Frontal cortex (tissue), 4 donors: ENCODE measurements at places on chromosomes 11 and 22.
A peak's percentile ranks its signal among the peaks of the same experiment; 100 is the strongest.

- no peak for DNase-seq
Measured at GRCh38 chr11:21807350-21807749, 385.5 kb upstream of the ANO5 start.

- DNase-seq, result no peak
Measured at GRCh38 chr22:37195921-37196320, 7.9 kb upstream of the C1QTNF6 start.

- no peak for DNase-seq
Measured at GRCh38 chr11:17462940-17463339, 13.7 kb downstream of the ABCC8 start.

DNA sequence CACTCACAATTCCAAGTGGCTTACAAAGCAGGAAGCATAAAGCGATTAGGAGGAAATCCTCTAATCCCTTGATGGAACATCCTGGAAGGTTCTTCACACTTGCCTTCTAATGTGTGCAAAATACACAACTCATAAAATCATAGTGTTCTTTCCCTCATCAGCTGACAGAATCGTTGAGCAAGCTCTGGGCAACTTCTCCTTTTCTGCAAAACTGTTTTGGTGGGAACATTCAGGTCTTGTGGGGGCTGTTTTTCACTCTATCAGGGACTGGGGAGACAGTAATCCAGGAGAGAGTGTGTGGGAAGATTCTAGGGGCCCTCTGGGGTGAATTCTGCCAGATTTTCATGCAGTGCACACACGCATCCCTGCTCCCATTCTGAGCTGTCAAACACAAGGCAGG lies 53.2 kb downstream of the IRAG1 start:
- DNase-seq, result no peak

DNA sequence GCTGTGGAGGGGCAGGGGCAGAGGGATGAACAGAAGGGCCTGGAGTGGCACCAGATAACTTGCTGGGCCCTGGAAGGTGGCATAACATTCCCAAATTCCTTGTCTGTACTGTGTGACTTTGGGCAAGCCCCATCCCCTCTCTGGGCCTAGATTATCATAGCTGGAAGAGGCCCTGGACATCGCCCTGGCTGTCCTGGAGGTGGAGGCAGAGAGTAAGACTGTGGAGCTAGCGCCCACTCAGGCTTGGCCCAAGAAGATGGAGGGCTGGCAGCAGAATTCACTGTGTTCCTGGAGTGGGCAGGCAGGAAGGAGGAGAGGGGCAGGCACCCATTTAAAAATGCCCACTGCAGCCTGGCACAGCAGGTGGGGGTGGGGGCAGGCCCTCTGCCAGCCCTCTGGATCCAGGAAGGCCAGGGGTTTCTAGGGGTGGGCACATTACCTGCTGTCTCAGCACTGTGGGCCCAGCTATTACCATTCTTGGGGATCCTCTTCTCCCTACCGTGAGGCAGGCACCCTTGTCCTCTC lies 22.6 kb downstream of the ARHGEF17 start:
- no peak for DNase-seq

DNA sequence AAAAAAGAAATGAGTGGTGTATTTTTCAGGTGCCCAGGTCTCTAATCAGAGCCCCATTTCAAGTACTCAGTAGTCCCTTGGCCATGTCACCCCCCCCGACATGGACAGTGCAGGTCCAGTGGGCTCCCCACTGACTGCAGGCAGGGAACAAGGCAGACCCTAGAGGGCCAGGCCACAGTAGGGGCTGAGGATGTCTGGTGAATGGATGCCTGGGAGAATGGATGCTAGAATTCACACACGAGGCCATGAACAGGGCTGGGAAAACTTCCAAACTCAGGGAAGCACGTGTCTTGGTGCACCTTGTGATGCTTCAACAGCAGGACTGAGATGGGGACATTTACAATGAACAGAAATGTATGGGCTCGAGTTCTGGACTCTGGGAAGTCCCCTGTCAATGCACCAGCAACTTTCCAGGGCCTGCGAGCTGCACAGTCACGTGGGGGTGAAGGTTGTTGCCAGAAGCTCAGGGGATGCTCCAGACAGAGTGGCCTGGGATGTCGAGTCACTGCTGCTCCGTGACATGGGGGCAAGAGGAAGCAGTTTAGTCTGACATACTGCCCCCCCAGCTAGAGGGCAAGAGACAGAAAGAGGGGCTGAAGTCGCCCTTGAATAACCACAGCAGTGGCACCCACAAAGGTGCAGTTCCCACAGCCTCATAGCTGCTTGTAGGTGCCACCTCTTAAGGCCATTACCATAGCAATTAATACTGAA lies 3.1 kb downstream of the APOBEC3G start:
- DNase-seq, result no peak

DNA sequence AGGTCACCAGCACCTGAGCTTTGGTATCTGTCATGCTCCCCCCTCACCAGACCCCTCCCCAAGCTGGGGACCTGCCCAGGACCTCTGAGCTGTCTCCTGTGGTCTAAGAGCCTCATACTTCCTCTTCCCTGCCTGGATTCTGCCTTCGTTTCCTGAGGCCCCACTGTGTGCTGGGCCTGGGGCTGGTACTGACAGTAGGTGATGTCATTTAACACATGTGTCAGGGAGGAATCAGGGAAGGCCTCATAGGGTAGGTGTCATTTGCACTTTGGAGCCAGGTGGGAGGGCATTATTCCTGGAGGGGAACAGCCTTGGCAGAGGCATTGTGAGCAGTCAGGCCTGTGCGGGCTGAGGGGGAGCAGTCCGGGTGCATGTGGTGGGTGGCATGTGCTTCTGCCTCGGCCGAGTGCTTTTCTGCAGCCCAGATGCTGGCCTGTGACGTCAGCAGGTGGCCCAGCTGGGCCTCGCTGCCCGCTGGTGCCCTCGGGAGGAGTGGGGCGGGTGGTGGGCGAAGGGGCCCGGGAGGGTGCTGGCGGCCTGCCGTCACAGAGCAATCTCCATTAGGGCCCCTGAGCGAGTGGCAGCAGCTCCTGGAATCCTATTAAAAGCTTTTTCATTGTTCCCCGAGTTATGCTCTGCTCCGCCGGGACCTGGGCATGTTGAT lies 9.1 kb downstream of the FLRT1 start:
- DNase-seq, result peak; percentile 68

DNA sequence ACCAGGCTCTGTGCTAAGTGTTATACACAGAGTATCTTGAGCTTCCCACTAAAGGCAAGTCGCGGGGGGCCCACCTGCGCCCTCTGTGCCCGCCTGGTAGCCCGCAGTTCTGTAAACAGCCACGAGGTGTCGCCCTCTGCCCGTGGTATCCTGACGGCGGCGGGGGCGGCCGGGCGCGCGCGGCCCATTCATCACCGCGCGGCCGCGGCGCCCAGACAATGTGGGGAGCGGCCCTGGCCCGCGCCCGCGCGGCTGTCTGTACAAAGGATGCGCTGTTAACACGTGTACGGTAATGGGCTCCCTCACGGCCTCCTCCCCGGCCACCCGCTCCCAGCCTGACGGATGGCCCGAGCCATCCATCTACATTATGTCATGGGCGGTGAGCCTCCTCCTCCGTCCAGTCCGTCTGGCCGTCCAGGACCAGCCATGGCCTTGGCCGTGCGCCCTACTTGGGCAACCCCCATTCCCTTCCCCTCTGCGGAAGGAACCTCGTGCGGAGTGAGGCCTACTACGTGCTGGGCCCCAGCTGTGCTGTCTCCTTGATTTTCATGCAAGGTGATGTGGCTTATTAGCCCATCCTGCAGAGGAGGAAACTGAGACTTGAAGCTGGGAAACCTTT lies 99.4 kb downstream of the MIAT start:
- peak; percentile 77 for DNase-seq

DNA sequence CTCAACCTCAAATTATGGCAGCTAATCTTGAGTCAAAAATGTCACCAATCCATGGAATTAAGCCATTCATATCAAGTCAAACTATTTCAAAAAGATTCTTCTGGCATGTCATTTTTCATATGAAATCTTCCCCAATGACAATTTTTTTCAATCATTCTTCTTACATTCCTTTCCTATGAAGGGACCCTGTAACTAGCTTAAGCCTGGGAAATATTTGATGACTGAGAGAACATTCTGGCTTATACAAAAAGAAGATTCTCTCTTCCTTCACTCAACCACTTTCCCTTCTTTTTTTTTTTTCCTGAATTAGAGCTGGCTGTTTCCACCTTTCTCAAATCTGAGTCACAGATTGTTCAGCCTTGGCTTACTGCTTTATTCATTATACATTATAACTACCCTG lies 903.7 kb downstream of the FAM181B start:
- no peak for DNase-seq

DNA sequence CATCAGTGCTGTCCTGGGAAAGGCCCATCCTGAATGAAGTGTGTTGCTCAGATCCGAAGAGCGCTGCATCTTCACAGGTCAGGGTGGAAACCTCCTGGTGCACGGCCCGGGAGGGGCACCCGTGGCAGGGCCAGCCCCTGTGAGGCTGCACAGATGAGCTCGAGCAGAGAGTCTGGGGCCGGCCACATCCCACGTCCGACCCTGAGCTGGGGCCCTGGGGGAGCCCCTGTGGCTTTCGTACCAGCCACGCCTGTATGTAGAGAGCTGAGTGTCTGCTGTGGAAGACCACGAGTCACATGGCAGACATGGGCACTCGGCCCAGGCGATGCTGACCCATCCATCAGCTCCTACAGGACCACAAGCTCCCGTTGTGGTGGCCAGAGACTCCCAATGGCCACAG lies 24.9 kb upstream of the SEPTIN5 start:
- no peak for DNase-seq

GRCh38 chr11:10293423-10294289 lies at the start of gene SBF2:
Gene SBF2 (minus strand): TSS chr11:10294219. CDS start chr11:10294069, 150 bp downstream.
- DNase-seq, result peak; percentile 93

GRCh38 chr11:21949763-21950413 lies 243.0 kb upstream of the ANO5 start:
- DNase-seq, result no peak

DNA sequence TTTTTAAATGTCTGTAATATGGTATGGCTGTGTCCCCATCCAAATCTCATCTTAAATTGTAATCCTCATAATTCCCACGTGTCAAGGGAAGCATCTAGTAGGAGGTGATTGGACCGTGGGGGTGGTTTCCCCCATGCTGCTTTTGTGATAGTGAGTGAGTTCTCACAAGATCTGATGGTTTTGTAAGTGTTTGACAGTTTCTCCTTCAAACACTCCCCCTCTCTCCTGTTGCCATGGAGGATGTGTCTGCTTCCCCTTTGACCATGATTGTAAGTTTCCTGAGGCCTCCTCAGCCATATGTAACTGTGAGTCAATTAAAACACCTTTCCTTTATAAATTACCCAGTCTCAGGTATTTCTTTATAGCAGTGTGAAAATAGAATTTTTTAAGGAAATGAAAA lies 31.1 kb upstream of the CD44 start:
- DNase-seq, result no peak

DNA sequence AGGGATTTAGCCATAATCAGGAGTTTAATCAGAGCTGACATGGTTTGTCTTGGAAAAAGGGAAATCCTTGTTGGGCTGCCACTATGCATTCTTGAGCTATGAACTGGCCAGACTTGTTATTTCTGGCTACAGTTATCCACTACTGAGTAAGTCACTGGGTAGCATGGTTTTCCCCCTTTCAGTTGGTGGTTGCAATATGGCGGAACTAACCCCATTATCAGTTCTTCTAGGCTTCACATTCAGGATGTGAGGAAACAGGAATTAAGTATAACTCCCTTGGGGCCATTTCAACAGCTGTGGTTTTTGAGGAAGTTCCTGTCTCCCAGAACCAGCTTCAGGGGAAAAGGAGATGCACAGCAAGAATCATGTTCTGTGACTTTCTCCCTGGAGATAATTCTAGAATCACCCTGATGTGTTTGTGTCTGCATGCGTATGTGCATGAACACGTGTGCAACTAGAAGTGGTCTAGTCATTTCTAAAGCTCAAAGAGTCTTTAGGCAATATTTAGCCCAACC lies 103.0 kb upstream of the CD44 start:
- DNase-seq, result no peak

DNA sequence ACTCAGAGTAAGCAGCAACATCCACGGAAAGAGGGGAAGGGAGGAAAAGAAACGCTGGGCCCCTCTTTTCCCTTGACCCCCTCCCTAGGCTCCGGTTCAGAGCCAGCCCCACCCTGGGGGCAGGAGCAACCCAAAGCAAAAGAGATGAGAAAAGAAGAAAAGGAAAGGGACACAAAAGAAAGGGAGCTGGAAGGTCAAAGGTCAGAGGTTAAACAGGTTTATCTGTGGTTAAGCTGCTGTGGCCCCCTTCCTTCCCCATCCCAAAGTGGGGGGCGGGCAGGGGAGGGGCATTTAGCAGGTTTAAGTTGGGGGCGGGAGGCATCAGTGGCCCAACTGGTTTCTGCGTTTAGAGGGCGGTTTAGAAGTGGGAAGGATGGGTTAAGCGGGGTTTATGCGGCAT lies 35.6 kb downstream of the SLC22A12 start:
- DNase-seq, result no peak

GRCh38 chr11:28110821-28111200 lies 2.6 kb downstream of the METTL15 start:
- no peak for DNase-seq

- DNase-seq, result no peak
Measured at GRCh38 chr22:28015676-28016601, 96.9 kb upstream of the PITPNB start.

GRCh38 chr11:73998846-73999575 lies 9.9 kb downstream of the UCP3 start:
- DNase-seq, result no peak

DNA sequence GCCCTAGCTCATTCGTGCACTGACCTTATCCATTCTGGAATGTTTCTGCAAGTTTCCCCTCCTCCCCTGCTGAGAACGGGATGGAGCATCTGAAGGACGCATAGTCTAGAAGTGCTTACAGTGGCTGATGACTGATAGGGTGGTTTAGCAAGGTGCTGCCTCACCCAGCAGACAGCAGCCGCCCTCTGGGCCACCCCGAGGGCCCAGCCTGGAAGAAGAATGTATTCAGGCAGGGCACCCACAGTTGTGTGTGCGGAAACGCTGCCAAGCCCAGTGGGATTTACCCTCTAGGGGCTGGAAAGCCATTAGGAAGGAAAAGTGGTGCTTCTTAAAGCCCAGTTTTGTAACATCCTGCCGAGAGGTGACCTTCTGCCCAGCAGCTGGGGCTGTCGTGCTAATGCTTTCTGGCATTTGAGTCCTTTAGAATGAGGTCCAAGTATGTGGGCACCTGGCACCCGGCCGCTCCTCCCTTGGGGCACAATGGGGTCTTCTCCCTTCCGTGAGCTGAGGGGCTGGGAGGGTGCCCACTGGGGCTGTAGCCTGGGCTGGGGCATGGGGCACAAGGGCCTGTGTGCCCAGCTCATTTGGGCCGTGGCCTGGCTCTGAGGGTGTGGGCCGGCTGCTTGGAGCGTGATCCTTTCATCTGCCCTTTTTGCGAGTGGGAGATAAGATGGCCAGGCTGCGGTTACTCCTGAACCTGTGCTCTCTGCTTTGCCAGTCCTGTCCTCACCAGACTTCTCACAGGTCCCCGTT lies 14.4 kb downstream of the FBLN1 start:
- no peak for DNase-seq

- no peak for DNase-seq
Measured at GRCh38 chr11:128359515-128359914, 227.8 kb downstream of the ETS1 start.

DNA sequence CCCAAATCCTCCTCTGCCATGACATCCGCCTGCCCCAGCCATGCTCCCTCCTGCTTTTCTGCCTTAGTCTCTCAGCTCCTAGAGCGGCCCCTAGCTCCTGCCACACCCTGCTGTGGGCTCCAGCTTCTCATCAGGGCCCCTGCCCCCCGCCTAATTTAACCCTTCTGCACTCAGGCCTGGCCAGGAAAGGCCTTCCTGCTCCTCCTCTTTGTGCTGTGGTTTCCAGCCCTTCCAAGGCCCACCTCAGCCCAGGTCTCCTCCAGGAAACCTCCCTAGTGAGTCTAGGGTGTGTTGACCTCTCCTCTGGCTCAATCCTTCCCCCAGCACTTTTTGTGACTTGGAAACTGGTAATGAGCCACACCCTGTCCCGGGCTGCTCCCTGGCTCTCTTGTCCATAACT lies 11.3 kb downstream of the PTPN5 start:
- no peak for DNase-seq
